Stimulated activated CD4-positive, alpha-beta T cell treated with anti-CD3 and anti-CD28 coated beads, Interleukin-1b, Interleukin-23, amount 100 ng/mL, for 48 hours (primary cell): ENCODE measurements at places on chromosomes 3 and 15.

GRCh38 chr15:73119478-73119877, 67.2 kb downstream of the NEO1 start:
- no peak for DNase-seq

- DNase-seq = no peak
These were observed 581.4 kb upstream of the TBL1XR1 start for GRCh38 chr3:177778633-177779032.

GRCh38 chr3:123013876-123014275, 13.7 kb downstream of the SEMA5B start:
- no peak for DNase-seq

DNA sequence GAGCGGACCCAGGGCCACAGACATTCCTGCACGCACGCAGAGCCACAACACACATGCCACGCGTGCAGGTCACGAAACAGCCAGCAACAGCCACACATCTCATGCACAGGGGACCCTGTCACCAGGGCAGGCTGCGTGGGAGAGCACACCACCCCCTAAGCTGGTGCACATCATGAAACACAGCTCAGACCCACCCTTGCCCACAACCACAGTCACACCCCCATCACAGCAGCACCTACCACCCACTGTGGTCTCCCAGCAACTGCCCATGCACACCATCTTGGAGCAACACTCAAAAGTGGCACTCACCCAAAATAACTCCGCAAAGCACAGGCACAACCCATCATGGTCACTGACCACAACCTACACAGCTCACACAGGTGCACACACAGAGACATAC, 75.7 kb downstream of the OCA2 start:
- DNase-seq = no peak

- DNase-seq = no peak
These were observed 12.4 kb upstream of the UBR1 start for GRCh38 chr15:43118286-43118685.

- DNase-seq = no peak
These were observed 410.5 kb upstream of the CADM2 start for GRCh38 chr3:84547971-84548970.

DNA sequence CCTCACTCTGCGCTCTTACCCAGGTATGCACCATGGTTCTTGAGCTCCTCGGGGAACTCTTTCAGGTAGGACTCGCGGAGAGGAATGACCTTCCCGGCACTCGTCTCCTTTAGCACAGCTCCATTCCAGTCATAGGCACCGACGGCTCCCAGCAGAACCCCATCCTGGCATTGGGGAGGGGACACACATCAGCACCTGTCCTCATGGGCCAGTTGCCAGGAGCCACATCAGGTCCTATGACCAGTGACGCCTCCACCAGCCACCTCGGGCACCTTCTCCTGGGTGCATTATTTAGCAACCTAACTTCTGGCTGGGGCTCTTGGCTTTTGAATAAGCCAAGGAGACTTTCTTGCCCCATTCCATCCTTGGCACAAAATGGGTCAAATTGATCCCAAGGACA, 61.9 kb downstream of the FEM1B start:
- DNase-seq = no peak

GRCh38 chr3:139251529-139251928, 92.3 kb upstream of the MRPS22 start:
- no peak for DNase-seq

GRCh38 chr3:179671747-179672242, 19.0 kb downstream of the USP13 start:
- no peak for DNase-seq

DNA sequence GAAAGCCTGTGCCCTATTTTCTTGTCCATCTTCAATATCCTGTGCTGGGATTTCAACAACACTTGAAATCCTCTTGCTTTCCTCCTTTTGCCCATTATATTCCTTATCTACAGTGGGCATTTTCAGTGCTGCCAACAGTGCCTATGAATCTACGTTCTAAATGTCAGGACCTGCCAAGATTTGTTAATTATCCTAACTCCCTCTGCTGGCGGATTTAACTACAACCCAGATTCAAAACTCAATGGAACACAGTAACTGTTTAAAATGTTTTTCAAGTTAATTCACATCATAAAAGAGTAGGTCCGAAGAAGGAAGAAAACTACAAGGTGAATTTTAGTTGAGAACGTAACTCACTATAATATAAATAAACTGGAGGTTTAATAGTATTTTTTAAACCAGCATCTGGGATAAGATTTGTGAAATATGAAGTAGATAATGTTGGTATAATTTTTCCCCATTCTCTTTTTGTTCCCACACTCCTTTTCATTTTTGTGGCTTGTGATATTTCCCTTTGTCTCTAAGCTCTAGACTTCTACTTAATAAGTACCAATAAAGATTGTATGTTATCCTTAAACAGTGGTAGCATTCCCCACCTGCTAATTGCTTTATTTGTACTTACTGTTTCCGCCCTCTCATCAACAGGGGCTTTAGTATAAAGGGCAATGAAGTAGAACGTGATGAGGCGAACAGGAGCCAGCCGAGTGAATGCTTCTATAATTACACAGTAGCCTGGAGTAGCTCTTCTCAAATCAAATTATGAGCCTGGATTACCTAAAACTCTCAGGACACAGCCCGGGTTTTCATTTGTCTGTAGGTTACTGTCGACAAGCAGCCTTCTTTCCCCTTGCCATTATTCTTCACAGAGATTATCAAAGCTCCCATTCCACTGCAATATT, 302.5 kb upstream of the ATP11B start:
- no peak for DNase-seq

- no peak for DNase-seq
These were observed 28.5 kb downstream of the KLHL25 start for GRCh38 chr15:85766001-85766831.

- DNase-seq = no peak
These were observed 4.8 kb downstream of the CX3CR1 start for GRCh38 chr3:39275052-39275451.
